ENCODE measurements at places on chromosomes 7 and 10.

DNA sequence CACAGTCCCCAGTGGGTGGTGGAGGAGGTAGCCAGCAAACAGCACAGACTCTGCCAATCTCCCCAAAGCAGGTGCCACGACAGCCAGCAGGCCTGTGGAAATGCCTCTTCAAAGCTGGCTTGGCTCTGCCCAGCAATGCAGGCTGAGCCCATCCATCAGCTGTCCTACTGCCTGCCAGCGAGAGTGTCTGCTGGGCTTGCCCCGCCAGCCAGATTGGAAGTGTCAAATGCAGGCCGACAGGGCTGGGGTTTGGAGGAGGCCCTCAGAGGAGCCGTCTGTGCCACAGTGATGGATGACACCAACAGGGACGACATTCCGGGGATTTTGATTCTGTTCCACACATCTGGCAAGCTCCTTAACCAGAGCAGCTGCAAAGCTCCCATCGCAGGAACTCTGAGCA lies 16.7 kb downstream of the HABP2 start:
- DNase-seq, result peak; percentile 34

- DNase-seq, result no peak
These were observed 1206.6 kb downstream of the TYW1 start for GRCh38 chr7:68203251-68203650.

- DNase-seq, result no peak
These were observed 127.2 kb upstream of the SLC25A13 start for GRCh38 chr7:96449094-96449493.

DNA sequence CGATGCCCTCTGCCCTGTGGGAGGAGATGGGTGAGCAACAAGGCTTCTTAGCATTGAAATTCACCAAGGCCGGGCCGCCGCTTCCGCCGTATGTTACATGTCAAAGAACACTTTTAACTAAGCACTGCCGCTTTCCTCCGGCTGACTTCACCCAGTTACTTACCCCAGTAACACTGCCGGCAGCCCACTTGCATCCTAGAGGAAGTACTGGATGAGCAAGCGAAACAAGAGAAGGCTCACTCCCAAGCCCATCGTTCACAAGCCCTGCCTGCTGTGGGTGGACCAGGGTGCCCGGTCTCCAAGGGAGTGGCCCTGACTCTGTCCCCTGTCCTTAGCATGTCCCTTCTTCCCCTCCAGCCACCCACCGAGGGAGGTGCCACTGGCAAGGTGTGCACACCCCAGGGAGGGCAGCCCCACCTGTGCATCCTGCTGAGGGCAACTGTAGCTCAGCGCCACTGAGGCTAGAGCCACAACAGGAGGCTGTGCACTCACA lies 73.1 kb upstream of the EBF3 start:
- no peak for DNase-seq

DNA sequence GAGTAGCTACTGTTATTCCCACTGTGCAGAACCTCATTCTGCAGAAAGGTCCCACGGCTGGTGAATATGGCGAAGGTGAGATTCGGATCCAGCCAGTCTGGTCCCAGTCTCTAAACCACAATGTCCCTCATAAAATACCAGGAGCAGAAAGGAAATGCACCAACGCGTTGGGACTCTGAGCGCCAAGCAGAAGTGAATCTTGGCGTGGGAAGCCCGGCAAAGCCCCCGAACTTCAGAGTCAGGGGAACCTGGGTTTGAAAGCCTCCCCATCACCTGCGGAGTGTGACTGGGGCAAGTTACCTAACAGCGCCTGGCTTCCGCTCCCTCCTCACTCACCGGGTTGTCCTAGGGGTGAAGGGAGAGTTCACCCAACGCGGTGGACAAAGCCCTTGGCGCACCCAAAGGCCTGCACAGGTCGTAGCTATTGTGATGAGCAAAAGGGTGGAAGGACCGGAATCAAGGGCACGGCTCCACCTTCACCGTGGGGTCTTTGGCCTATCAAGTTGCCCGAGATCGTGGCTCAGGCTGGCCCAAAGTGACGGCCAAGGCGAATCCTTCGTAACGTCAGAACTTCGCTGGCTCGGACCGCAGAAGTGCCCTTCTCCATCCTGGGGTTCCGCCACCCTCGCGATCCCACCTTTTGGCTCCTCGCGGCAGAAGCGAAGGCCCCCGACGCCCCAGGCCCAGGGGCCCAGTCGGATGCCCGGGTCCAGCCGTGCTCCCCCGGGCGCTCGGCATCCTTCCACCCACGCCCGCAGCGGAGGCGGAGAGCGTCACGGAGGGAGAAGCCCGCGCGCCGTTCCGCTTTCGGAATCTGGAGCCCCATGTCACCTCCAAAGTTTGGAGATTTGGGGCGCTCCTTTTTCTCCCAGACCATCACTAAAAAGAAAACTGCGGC lies 811 bp downstream of the RGS10 start:
- DNase-seq, result peak; percentile 47

DNA sequence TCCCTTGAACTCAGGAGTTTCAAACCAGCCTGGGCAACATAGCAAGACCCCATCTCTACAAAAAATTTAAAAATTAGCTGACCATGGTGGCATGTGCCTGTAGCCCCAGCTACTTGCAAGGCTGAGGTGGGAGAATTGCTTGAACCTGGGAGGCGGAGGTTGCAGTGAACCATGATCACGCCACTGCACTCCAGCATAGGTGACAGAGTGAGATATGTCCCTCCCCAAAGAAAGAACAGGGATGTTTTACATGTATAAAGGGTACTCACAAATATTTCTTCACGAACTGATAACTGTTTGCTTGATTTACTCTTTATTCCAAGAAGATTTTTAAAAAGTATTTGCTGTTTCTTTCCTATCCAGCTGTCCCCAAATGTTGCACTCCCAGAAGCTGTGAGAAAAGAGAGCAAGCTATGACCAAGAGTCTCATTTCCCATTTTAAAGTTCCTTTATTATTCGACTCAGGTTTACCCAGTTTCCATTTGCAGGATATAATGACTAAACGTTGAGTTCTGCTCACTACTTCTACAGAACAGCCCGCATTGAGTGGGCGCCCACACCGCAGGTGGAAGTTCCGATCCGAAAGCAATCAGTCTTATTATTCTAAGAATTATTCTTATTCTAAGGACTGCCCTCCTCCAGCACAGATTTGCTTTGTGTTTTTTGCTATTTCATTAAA lies 90.7 kb downstream of the APBB1IP start:
- DNase-seq, result no peak

GRCh38 chr7:46133072-46133471 lies 212.0 kb upstream of the IGFBP3 start:
- DNase-seq, result no peak

GRCh38 chr10:100980711-100981110 lies 6.6 kb downstream of the MRPL43 start:
- no peak for DNase-seq

DNA sequence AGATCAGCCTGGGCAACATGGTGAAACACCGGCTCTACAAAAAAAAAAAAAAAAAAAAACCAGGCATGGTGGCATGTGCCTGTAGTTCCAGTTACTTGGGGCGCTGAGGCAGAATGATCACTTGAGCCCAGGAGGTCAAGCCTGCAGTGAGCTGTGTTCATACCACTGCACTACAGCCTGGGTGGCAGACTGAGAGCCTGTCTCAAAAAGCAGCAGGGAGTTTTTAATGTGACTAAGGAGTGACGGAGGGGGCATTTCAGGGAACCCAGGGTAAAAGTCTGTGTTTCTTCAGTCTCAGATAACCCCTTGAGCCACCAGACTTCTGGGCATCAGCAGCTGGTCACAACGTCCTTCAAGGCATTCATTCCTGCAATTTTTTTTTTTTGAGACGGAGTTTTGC lies 2.2 kb upstream of the C10orf95 start:
- DNase-seq, result no peak

GRCh38 chr7:70695795-70696083 lies 436.2 kb upstream of the GALNT17 start:
- DNase-seq, result no peak

- DNase-seq, result no peak
These were observed 894 bp downstream of the ATXN7L1 start for GRCh38 chr7:105875505-105875904.

GRCh38 chr10:6396652-6397051 lies 183.4 kb downstream of the PRKCQ start:
- DNase-seq, result no peak

DNA sequence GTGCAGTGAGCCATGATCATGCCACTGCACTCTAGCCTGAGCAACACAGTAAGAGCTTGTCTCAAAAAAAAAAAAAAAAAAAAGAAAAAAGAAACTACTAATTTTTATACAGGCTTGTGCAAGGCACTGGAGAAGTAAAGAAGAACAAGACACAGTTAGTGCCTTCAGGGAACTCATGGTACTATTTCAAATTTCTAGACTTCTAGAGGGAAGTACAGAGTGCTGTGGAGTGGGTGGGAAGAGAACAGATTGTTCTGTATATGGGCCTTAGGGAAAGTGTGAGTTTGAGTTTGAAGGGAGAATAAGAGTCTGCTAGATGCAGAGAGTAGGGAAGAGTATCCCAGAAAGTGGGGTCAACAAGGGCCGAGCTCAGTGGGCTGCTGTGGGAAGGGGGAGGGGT lies 234.8 kb downstream of the PHTF2 start:
- no peak for DNase-seq

DNA sequence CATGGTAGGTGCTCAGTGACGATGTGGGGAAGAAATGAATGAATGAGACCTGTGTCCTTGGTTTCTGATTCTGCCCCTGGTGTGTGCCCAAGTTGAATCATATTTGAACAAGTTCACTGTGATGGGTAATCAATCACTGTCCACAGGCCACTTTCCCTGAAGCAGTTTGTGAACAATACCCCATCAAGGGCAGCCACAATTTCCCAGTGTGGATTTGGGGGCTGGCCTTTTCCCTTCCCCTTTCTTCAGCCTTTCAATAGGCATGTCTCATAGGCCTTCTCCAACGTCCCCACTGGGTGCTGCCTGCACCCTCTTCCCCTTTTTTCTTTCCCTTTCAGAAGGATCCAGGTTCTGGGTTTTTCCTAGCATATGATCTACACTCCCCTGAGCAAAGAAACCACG lies 64.7 kb downstream of the CREB5 start:
- no peak for DNase-seq
